ENCODE measurements at places on chromosomes 4 and X. TPM values are rescaled to one million over a fixed set of nuclear protein-coding genes. Genes with fewer than 3 reads are reported as not detected.

DNA sequence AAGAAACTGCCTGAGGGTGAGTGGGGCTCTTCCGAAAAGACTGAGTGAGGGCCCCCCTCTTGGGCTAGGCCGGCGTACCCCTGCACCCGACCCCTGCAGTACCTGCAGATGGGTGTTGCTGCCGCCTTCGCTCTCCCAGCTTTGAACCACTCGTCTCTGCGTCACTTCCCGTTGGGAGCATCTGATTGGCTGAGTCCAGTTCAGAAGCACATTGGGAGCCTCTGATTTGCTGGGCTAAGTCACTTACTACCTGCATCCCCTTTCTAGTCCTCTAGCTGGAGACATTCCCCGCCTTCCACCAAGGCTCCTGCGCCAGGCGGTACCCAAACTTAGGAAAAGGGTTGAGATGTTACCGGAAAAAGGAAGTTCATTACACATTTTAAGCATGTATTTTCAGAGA is 20.4 kb upstream of the WWC2 start:
- no peaks in the 10 kb centered on the region for H3K36me3 ChIP-seq
- H3K27me3 ChIP-seq, result no peaks in the 10 kb centered on the region
- no peak for DNase-seq
- no peak overlapping the region for H3K27ac ChIP-seq
- H3K4me3 ChIP-seq, result no peak overlapping the region

GRCh38 chr4:14862891-14863290 is 139.4 kb upstream of the CPEB2 start:
- H3K4me1 ChIP-seq, result no peaks in the 10 kb centered on the region
- no peak for DNase-seq
- H3K4me3 ChIP-seq, result no peak overlapping the region
- H3K27ac ChIP-seq, result no peak overlapping the region

ADH6 gene
- not detected for total RNA-seq

DNA sequence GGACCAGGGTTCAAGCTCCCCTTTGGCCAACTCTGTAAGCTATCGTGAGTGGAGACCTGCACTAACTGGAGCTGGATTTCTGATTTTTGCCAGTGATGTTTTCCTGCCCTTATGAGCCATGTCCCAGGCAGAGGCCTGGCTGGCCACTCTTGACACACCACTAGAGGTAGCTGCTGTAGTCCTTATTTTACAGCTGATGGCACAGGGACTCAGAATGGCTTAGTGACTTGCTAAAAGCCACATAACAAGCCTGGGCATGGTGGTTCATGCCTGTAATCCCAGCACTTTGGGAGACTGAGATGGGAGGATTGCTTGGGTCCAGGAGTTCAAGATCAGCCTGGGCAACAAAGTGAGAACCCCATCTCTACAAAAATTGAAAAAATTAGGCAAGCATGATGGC is 33.4 kb downstream of the CYTL1 start:
- H3K27ac ChIP-seq, result no peak overlapping the region
- no peaks in the 10 kb centered on the region for H3K27me3 ChIP-seq
- no peaks in the 10 kb centered on the region for H3K4me1 ChIP-seq
- no peak overlapping the region for H3K4me3 ChIP-seq
- peak; percentile 49 for DNase-seq

DNA sequence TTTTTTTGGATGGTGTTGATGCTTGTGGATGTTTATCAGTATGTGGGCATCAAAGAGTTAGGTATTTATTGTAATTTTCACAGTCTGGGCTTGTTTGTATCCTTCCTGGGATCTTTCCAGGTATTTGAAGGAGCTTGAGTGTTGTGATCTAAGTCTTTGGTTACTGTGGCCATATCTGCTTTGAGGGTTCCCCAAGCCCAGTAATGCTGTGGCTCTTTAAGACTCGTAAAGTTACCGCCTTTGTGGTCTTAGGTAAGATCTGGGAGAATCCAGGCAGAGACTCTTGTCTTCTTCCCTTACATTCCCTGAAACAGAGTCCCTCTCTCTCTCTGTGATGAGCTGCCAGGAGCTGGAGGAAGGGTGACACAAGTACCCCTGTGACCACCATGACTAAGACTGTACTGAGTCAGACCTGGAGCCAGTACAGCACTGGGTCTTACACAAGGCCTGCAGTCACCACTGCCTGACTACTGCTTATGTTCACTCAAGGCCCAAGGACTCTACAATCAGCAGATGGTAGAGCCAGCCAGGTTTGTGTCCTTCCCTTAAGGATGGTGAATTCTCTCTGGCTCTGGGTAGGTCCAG is 62.2 kb downstream of the FMR1NB start:
- no peak for DNase-seq
- H3K4me3 ChIP-seq, result no peak overlapping the region
- no peaks in the 10 kb centered on the region for H3K4me1 ChIP-seq
- H3K36me3 ChIP-seq, result no peaks in the 10 kb centered on the region
- H3K27ac ChIP-seq, result no peak overlapping the region
- no peaks in the 10 kb centered on the region for H3K27me3 ChIP-seq

- H3K27me3 ChIP-seq, result no peaks in the 10 kb centered on the region
- no peak for DNase-seq
- no peaks in the 10 kb centered on the region for H3K36me3 ChIP-seq
- H3K4me1 ChIP-seq, result peaks cover 10% of the 10 kb centered on the region
- no peak overlapping the region for H3K4me3 ChIP-seq
- H3K27ac ChIP-seq, result no peak overlapping the region
These were observed 22.1 kb upstream of the SCOC start for GRCh38 chr4:140351093-140352075.

GUCY1B1 gene
- total RNA-seq, result 3.2 TPM

DNA sequence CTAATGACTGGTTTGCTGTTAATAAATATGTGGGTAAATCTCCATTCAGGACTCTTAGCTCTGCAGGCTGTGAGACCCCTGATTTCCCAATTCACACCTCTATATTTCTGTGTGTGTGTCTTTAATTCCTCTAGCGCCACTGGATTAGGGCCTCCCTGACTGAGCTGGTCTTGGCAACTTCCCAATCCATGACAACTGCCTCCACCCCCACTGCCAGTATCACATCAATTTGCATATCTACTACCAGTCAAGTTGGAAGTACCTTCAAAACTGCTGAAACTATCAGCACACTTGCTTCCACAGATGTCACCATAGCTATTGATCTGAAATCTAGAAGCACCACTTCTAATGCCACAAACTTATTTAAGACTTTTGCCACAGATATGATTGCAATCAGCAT is 27.6 kb downstream of the OPRPN start:
- H3K27ac ChIP-seq, result no peak overlapping the region
- no peaks in the 10 kb centered on the region for H3K36me3 ChIP-seq
- H3K4me3 ChIP-seq, result no peak overlapping the region

PCYT1B gene
- 0.04 TPM for total RNA-seq

GRCh38 chr4:186984105-186984644 is 260.5 kb upstream of the FAT1 start:
- H3K27me3 ChIP-seq, result no peaks in the 10 kb centered on the region
- H3K4me3 ChIP-seq, result no peak overlapping the region
- no peaks in the 10 kb centered on the region for H3K36me3 ChIP-seq
- peaks cover 6% of the 10 kb centered on the region for H3K4me1 ChIP-seq
- no peak for DNase-seq

DNA sequence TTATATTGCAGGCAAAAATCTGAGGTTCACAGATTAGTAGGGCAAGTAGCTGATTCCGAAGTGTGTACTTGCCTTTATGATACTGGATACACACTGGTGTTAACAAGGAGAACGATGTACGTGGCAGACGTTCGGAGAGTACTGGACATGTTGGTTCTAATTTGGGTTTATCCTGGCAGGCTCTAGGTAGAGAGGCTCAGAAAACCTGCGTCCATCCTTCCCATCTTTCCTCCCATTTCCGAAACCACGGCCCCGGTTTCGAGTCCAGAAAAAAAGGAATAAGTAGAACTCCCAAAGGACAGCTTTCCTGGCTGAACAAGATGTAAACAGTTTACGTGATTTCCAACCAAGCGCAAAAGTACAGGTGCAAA is 351 bp upstream of the SLC30A9 start:
- H3K4me3 ChIP-seq, result peak overlapping the region; percentile 97
- DNase-seq, result no peak
- H3K4me1 ChIP-seq, result peaks cover 38% of the 10 kb centered on the region
- H3K27ac ChIP-seq, result peak overlapping the region; percentile 34
- H3K36me3 ChIP-seq, result no peaks in the 10 kb centered on the region
- no peaks in the 10 kb centered on the region for H3K27me3 ChIP-seq

- H3K36me3 ChIP-seq, result no peaks in the 10 kb centered on the region
- peaks cover 29% of the 10 kb centered on the region for H3K4me1 ChIP-seq
- H3K27me3 ChIP-seq, result no peaks in the 10 kb centered on the region
These were observed 17.1 kb upstream of the GPRIN3 start for GRCh38 chr4:89324671-89325070.

USP17L30 gene
- total RNA-seq, result not detected

NAP1L2 gene
- not detected for total RNA-seq

DCX gene
- not detected for total RNA-seq

GRCh38 chr4:163623787-163624186 is 129.3 kb downstream of the TMA16 start:
- H3K4me3 ChIP-seq, result no peak overlapping the region
- H3K4me1 ChIP-seq, result no peaks in the 10 kb centered on the region
- H3K36me3 ChIP-seq, result no peaks in the 10 kb centered on the region

UGT8 gene
- total RNA-seq, result not detected

CT83 gene
- total RNA-seq, result not detected

ZDHHC15 gene
- total RNA-seq, result not detected

- peaks cover 12% of the 10 kb centered on the region for H3K4me1 ChIP-seq
- no peaks in the 10 kb centered on the region for H3K27me3 ChIP-seq
- H3K4me3 ChIP-seq, result no peak overlapping the region
- H3K36me3 ChIP-seq, result no peaks in the 10 kb centered on the region
These were observed 12.7 kb downstream of the FGFRL1 start for GRCh38 chr4:1023895-1024740.

DNA sequence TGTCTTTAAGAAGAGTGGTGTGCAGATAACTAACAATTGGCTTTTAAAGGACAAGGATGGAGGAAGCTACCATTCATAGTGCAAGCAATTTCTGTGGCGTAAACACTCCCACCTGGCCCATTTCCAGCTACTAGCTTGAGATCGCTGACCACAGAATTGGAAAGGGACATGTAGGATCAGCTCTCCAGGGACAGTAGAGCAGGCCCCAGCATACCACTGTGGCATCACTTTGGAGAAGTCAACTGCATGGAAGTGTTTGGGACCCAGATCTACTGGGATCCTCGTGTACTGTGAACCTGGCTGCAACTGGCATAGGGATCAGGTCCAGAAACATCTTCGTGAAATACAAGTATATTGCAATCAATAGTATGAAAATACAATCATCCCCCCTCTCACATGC is 515.0 kb downstream of the INPP4B start:
- no peaks in the 10 kb centered on the region for H3K27me3 ChIP-seq
- H3K4me3 ChIP-seq, result no peak overlapping the region
- DNase-seq, result no peak
- no peak overlapping the region for H3K27ac ChIP-seq
- H3K36me3 ChIP-seq, result no peaks in the 10 kb centered on the region

COX18 gene
- 15.3 TPM for total RNA-seq

- no peaks in the 10 kb centered on the region for H3K27me3 ChIP-seq
- H3K4me1 ChIP-seq, result no peaks in the 10 kb centered on the region
These were observed 26.0 kb upstream of the SETD7 start for GRCh38 chr4:139582044-139582443.

CNKSR2 gene
- not detected for total RNA-seq

- no peak overlapping the region for H3K27ac ChIP-seq
- no peaks in the 10 kb centered on the region for H3K27me3 ChIP-seq
- H3K36me3 ChIP-seq, result no peaks in the 10 kb centered on the region
- DNase-seq, result no peak
- no peak overlapping the region for H3K4me3 ChIP-seq
These were observed 78.0 kb downstream of the ZFYVE28 start for GRCh38 chr4:2340272-2341061.

- H3K27me3 ChIP-seq, result no peaks in the 10 kb centered on the region
- H3K36me3 ChIP-seq, result no peaks in the 10 kb centered on the region
- no peak for DNase-seq
- no peak overlapping the region for H3K27ac ChIP-seq
These were observed 32.9 kb upstream of the PRPS2 start for GRCh38 chrX:12758291-12758690.

CTAG1B gene
- not detected for total RNA-seq

- H3K27me3 ChIP-seq, result no peaks in the 10 kb centered on the region
- no peaks in the 10 kb centered on the region for H3K36me3 ChIP-seq
- H3K4me1 ChIP-seq, result no peaks in the 10 kb centered on the region
These were observed 11.6 kb downstream of the ADGRG2 start for GRCh38 chrX:19110642-19111041.

- H3K4me1 ChIP-seq, result no peaks in the 10 kb centered on the region
- no peaks in the 10 kb centered on the region for H3K27me3 ChIP-seq
- no peak overlapping the region for H3K27ac ChIP-seq
- H3K36me3 ChIP-seq, result no peaks in the 10 kb centered on the region
These were observed 139.0 kb downstream of the DCK start for GRCh38 chr4:71132486-71132885.

DNA sequence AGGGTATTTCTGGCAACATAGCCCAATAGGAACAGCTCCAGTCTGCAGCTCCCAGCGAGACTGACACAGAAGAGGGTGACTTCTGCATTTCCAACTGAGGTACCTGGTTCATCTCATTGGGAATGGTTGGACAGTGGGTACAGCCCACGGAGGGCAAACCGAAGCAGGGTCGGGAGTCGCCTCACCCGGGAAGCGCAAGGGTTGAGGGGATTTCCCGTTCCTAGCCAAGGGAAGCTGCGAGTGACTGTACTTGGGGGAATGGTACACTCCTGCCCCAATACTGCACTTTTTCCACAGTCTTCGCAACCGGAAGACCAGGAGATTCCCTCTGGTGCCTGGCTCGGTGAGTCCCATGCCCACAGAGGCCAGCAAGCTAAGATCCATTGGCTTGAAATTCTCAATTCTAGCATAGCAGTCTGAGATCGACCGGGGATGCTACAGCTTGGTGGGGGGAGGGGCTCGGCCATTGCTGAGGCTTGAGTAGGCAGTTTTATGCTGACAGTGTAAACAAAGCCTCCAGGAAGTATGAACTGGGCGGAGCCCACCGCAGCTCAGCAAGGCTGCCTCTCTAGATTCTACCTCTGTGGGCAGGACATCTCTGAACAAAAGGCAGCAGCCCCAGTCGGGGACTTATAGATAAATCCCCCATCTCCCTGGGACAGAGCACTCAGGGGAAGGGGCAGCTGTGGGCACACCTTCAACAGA is 14.0 kb upstream of the ADAD1 start:
- peaks cover 16% of the 10 kb centered on the region for H3K36me3 ChIP-seq
- H3K4me1 ChIP-seq, result no peaks in the 10 kb centered on the region
- no peaks in the 10 kb centered on the region for H3K27me3 ChIP-seq
- no peak overlapping the region for H3K27ac ChIP-seq
- DNase-seq, result no peak

DNA sequence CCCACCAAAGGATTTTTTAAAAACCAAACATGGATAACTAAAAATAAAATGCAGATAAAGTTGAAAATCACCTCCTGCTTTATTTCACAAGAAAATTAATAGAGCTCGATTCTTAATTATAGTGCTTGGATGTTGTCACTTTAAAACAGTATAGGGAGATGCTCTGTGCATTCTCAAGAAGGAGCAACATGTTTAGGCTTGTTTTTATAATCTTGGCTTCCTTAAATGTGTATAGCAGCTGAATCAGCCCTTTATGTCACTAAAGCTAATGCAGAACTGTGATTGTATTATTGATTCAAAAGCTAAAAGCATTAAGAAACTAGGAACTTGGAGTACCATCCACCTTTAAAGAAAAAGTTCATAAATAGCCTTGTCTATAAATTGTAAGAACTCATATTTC is 12.9 kb downstream of the UTP3 start:
- no peak overlapping the region for H3K4me3 ChIP-seq
- no peak for DNase-seq
- H3K4me1 ChIP-seq, result peaks cover 32% of the 10 kb centered on the region
- H3K27ac ChIP-seq, result peak overlapping the region; percentile 38

SPATA18 gene
- total RNA-seq, result not detected

All from Karpas-422 (cell line).